Activated CD4-positive, alpha-beta memory T cell treated with anti-CD3 and anti-CD28 coated beads, Interleukin-2, amount 10 ng/mL, durations not matched to agents 7 days and 5 days (primary cell): ENCODE measurements at places on chromosomes 11 and 22. TPM values are rescaled to one million over a fixed set of nuclear protein-coding genes. Genes with fewer than 3 reads are reported as not detected.

DNA sequence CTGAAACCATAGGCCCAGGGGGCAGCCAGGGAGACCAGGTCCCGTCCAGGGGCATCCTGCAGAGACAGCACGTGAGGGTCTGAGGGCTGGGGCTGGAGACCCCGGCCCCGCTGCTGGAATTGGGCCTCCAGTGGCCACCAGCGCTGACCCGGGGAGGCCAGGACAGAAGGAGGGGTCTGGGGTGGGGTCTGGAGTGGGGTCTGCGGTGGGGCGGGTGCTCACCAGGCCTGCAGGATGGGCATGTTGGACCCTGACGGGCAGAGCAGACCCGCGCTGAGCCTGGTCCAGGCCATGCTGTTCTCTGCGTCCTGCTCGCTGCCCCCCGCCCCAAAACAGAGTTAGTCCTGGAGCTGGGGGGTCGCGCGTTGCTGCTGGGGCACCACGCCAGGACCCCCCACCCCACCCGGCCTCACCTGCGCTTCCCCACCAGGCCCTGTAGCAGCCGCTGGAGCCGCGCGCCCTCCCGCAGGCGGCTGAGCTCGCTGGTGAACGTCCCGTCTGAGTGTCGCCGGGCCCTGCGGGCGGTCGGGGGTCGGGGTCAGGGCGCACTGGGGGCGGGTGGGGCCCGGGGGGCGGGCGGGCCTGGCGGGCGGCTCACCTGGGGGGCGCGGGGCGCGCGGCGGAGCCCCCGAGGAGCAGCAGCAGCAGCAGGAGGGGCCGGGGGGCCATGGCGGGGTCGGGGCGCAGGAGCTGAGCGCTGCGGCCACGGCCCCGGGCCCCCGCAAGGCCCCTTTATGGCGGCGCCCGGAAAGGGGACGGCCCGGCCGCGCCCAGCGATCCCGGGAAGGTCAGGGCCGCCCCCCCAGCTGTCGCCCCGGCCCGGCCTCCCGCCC, at the start of gene SCT:
TSS of gene SCT (minus strand) at position 707 of the 833 bp plus-strand sequence. CDS start at position 669, 38 bp downstream.
- no peak for DNase-seq
- no peak within 1 kb of the TSS for H3K27ac ChIP-seq
- H3K27me3 ChIP-seq: peaks cover 22% of the 10 kb centered on the region
- no peaks in the 10 kb centered on the region for H3K36me3 ChIP-seq
- H3K4me3 ChIP-seq: no peak within 1 kb of the TSS
- peaks cover 19% of the 10 kb centered on the region for H3K4me1 ChIP-seq

- no peak for DNase-seq
- H3K27ac ChIP-seq: no peak overlapping the region
- peaks cover 69% of the 10 kb centered on the region for H3K27me3 ChIP-seq
- no peak overlapping the region for H3K4me3 ChIP-seq
- peaks cover 16% of the 10 kb centered on the region for H3K4me1 ChIP-seq
Observed at GRCh38 chr22:28904211-28904896, 21.0 kb downstream of the ZNRF3 start.

GRCh38 chr22:49826603-49827270, 936 bp downstream of the BRD1 start:
- H3K36me3 ChIP-seq: peaks cover 48% of the 10 kb centered on the region
- no peaks in the 10 kb centered on the region for H3K27me3 ChIP-seq
- H3K27ac ChIP-seq: peak overlapping the region; percentile 97
- H3K4me3 ChIP-seq: peak overlapping the region; percentile 92

- peaks cover 36% of the 10 kb centered on the region for H3K36me3 ChIP-seq
- no peak for DNase-seq
- H3K4me3 ChIP-seq: peak overlapping the region; percentile 77
- peak overlapping the region; percentile 75 for H3K27ac ChIP-seq
- no peaks in the 10 kb centered on the region for H3K27me3 ChIP-seq
Observed at GRCh38 chr11:126304457-126305075, 706 bp downstream of the DCPS start.

- H3K27me3 ChIP-seq: no peaks in the 10 kb centered on the region
- H3K4me3 ChIP-seq: no peak overlapping the region
- no peak overlapping the region for H3K27ac ChIP-seq
- peaks cover 16% of the 10 kb centered on the region for H3K4me1 ChIP-seq
Observed at GRCh38 chr11:46452918-46453517, 61.4 kb upstream of the CHRM4 start.

- H3K27ac ChIP-seq: no peak overlapping the region
- H3K36me3 ChIP-seq: no peaks in the 10 kb centered on the region
- H3K4me3 ChIP-seq: no peak overlapping the region
- peaks cover 5% of the 10 kb centered on the region for H3K4me1 ChIP-seq
- no peak for DNase-seq
Observed at GRCh38 chr22:32606181-32606580, 131.6 kb downstream of the FBXO7 start.

- H3K27me3 ChIP-seq: no peaks in the 10 kb centered on the region
- no peak overlapping the region for H3K27ac ChIP-seq
- H3K4me3 ChIP-seq: no peak overlapping the region
Observed at GRCh38 chr11:29282088-29282487, 734.7 kb downstream of the KCNA4 start.

DNA sequence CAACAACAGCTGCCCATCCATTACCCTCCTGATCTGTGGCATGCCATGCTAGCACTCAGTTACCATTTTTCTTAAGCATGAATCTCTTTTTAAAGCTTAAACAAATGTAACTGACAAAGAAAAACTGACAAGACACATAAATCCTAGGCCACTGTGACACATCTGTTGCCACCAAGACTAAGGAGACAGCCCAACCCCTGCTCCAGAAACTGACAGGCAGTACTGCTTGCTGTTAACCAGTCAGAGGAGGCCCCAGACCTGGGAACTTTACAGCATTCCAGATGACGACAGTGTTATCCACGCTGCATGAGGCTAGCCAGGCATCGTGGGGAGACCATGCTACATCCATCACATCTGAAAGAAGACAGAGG, 33.8 kb downstream of the HIRA start:
- H3K36me3 ChIP-seq: peaks cover 64% of the 10 kb centered on the region
- H3K27me3 ChIP-seq: no peaks in the 10 kb centered on the region
- no peak for DNase-seq
- no peak overlapping the region for H3K4me3 ChIP-seq
- no peak overlapping the region for H3K27ac ChIP-seq

- DNase-seq: no peak
- H3K4me3 ChIP-seq: no peak overlapping the region
- H3K27ac ChIP-seq: no peak overlapping the region
- no peaks in the 10 kb centered on the region for H3K4me1 ChIP-seq
- no peaks in the 10 kb centered on the region for H3K27me3 ChIP-seq
Observed at GRCh38 chr11:132185726-132186592, 815.5 kb downstream of the NTM start.

MAP6 gene
- 1.5 TPM for total RNA-seq

SAC3D1 gene
- total RNA-seq: 24.8 TPM

CHRNA10 gene
- total RNA-seq: 1.6 TPM
